ENCODE measurements at places on chromosomes 11 and 22. TPM values are rescaled to one million over a fixed set of nuclear protein-coding genes. Genes with fewer than 3 reads are reported as not detected.

CYB5R2 gene
- 0.02 TPM for polyA plus RNA-seq

DNAJB13 gene
- polyA plus RNA-seq = 0.51 TPM

DAGLA gene
- not detected for polyA plus RNA-seq

KRTAP5-9 gene
- polyA plus RNA-seq = not detected

UBQLN3 gene
- polyA plus RNA-seq = not detected

GLYAT gene
- not detected for polyA plus RNA-seq

CDC42EP1 gene
- polyA plus RNA-seq = not detected
